ENCODE measurements at places on chromosomes 13 and 19.

- DNase-seq, result no peak
Observed at GRCh38 chr19:18102916-18103542, 5.5 kb downstream of the MAST3 start.

GRCh38 chr19:17125728-17126677, 50.4 kb downstream of the MYO9B start:
- DNase-seq, result peak; percentile 46

- DNase-seq, result no peak
Observed at GRCh38 chr19:56156768-56157167, 15.7 kb downstream of the ZNF444 start.

GRCh38 chr13:33326246-33326645, 40.7 kb upstream of the STARD13 start:
- DNase-seq, result no peak

DNA sequence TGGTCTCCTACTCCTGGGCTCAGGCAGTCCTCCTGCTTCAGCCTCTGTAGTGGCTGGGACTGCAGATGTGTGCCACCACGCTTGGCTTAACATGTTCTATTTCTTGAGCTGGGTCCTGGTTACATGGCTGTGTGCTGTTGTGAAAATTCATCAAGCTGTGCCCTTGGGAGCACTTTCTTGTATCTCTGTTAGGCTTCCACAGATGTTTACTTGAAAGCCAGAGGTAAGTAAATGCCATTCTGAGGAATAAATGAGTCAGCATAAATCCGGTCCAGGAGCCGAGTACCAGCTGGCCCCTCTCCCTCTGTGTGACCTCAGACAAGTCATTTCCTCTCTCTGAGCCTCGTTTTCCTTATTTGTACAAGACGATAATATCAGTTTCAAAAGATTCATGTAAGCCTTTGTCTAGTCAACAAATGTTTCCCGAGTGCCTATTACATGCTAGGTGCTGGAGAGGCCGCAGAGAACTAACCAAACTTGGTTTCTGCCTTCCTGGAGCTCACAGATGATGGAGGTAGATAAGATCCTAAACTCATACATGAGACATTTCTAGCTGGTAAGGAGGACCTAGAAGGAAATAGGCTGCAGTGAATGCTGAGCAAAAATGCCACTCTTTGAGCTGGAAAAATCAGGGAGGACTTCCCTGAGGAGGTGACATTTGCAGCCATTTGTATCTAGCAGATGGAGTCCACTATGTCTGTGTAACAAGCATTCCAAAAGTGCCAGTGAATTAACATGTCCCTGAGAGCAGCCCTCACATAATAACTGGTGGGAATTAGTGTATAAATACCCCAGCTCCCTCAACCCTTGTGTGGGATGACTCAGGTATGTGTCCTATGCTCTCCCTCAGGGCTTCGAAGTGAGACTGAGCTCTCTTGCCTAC, 2.7 kb upstream of the RASAL3 start:
- peak; percentile 17 for DNase-seq

- no peak for DNase-seq
Observed at GRCh38 chr19:11578258-11579142, 1.1 kb upstream of the ACP5 start.

DNA sequence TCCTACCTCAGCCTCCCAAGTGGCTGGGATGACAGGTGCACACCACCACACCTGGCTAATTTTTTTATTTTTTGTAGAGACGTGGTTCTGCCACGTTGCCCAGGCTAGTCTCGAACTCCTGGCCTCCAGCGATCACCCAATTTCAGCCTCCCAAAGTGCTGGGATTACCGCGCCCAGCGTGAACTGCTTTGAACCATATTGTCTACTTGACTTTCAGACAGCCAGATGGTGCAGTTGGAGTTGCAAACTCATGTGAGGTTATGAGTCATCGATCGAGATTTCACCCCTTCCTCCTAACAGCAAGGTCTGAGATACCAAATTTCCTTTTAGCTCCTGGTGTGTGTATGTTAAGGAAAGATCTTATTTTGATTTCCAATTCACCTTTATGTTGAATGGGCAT, 2.7 kb downstream of the SLC27A1 start:
- DNase-seq, result no peak

GRCh38 chr19:8607386-8607785, 3.1 kb downstream of the ADAMTS10 start:
- no peak for DNase-seq

- no peak for DNase-seq
Observed at GRCh38 chr13:81409284-81409683, 1068.4 kb upstream of the SPRY2 start.

DNA sequence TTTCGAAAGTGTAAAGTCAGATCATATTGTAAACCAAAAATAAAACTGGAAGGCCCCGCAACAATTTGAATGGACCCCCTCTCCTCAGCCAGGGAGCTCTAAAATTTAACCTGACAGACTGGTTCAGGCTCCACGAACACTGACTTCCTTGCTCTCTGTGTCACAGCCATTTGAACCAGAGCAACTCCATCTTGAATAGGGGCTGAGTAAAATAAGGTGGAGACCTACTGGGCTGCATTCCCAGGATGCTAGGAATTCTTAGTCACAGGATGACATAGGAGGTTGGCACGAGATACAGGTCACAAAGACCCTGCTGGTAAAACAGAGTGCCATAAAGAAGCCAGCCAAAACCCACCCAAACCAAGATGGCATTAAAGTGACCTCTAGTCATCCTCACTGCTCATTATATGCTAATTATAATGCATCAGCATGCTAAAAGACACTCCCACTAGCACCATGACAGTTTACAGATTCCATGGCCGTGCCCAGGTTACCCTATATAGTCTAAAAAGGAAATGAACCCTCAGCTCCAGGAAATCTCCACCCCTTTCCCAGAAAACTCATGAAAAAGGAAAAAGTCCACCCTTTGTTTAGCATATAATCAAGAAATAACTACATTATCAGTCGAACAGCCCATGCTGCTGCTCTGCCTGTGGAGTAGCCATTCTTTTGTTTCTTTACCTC, 43.1 kb downstream of the RFXAP start:
- no peak for DNase-seq

DNA sequence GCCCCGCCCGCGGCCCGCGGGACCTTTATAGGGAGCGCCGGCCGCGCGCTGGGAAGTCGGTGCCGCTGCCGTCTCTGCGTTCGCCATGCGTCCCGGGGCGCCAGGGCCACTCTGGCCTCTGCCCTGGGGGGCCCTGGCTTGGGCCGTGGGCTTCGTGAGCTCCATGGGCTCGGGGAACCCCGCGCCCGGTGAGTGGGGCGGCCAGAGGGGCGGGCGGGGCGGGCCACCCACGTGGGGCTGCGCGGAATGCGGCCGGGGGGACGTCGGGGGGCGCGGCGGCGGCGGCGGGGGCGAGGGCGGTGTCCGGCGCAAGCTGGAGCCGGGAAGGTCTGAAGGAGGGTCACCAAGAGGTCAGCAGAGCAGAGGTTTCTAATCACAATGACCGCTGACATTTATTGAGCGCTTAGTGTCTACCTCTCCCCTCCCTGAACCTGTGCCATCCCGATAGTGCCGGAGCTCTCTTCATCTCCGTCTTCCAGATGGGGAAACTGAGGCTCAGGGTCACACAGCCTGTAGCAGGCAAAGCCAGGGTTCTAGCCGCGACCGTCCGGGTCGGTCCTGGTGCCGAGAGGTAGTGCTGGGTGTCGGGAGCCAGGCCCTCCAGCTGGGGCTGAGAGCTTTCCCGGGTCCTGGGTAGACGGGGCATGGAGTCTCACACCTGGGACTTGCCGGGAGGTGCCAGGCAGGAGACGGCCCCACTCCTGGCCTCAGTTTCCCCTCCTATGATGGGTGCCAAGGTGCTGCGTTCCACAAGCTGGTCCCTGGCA, at the start of gene FSTL3:
Gene FSTL3 (plus strand): TSS at position 54 of the 767 bp plus-strand sequence. CDS start 32 bp downstream, at position 86.
- DNase-seq, result no peak

- DNase-seq, result no peak
Observed at GRCh38 chr19:40547836-40548235, 28.8 kb upstream of the SHKBP1 start.

DNA sequence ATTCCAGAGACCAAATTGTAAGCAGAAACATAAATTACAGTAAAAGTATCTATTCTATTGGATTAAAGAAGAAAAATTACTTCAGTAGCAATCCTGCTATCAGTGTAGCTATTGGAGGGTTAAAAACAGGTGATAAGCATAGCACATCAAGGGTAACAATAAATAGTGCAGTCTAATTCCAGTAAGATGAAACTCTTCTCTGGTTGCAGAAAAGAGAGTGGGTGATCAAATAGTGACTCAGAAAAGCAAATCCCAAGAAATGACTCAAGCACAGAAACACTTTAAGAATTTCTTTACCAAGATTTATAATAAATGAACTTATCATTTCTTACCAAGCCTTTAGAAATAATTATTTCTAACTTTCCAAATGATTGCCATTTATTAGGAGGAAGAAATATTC, 135.7 kb downstream of the LMO7 start:
- DNase-seq, result no peak

- no peak for DNase-seq
Observed at GRCh38 chr13:81017513-81018152, 676.7 kb upstream of the SPRY2 start.

GRCh38 chr13:106691341-106691740, 123.4 kb upstream of the ARGLU1 start:
- no peak for DNase-seq

GRCh38 chr19:40567750-40568494, 8.8 kb upstream of the SHKBP1 start:
- no peak for DNase-seq

- no peak for DNase-seq
Observed at GRCh38 chr13:74550039-74550438, 415.8 kb upstream of the KLF12 start.

- DNase-seq, result no peak
Observed at GRCh38 chr13:71866335-71867130, 471 bp downstream of the DACH1 start.

GRCh38 chr19:4951656-4952055, 17.3 kb upstream of the KDM4B start:
- no peak for DNase-seq

GRCh38 chr19:29119590-29119989, 93.4 kb downstream of the UQCRFS1 start:
- no peak for DNase-seq

All from activated CD8-positive, alpha-beta memory T cell treated with anti-CD3 and anti-CD28 coated beads for 1 hour (primary cell).